Naive thymus-derived CD8-positive, alpha-beta T cell (primary cell): ENCODE measurements at places on chromosomes 2 and 18.

DNA sequence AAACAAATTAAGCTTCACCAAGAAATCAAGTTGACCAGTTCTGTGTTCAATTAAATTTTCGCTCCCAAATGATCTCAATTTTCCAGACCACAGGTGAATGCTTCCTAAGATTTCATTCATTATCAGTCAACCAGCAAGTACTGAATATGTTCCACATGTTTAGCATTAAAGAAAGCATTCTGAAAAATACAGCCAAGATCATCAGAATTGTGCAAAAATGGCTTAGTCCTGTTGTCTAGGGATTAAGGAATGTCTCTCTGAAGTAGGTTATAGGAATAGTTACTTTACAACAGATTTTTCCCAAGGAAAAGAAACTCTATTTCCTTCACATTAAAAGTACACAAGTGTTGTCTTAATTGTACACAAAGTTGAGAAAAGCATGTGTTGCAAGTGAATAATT, 69.2 kb downstream of the NRXN1 start:
- DNase-seq, result no peak

DNA sequence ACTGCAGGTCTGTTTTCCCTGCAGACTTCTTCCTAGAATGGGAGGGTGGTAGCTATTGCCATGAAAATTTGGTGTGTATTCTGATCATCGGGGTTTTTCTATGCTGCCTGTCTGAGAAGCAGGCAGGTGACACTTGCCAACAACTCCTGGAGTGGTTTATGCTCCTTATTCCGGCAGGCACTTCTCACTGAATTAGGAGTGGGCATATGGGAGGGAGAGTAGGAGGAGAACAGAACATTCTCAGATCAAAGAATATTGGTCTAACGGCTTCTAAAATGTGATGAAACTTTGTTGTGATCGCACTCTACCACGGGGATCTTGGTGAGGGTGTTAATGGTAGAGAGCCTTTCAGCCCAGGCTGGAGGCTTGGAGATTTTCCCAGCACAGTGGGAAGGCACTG, 480.8 kb downstream of the PLCL1 start:
- DNase-seq, result no peak

GRCh38 chr18:11019295-11020105, 129.9 kb downstream of the PIEZO2 start:
- DNase-seq, result no peak

- DNase-seq, result no peak
Observed at GRCh38 chr18:79517341-79517740, 121.6 kb downstream of the NFATC1 start.

DNA sequence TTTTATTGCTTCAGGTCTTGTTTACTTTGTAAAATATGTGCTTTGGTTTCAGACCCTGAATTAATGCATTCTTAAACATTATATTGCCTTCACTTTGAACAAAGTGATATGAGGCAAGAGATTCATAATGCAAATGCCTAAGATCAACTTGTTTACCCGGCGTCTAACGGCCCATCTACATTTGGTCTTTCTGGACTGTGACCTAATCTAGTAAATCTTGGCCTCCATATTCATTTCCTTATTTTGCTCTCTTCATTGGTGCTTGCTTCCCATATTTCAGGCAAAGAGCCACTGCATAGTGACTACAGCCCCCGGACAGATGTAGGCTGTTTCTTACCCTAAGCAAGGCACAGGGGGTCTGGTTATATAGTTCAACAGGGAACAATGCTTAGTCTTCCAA, 53.0 kb upstream of the SLC39A10 start:
- no peak for DNase-seq

- DNase-seq, result no peak
Observed at GRCh38 chr2:39008665-39009064, 112.2 kb downstream of the SOS1 start.

GRCh38 chr2:172311921-172312345, 115.5 kb upstream of the ITGA6 start:
- DNase-seq, result no peak

GRCh38 chr2:157509744-157510143, 65.9 kb upstream of the CYTIP start:
- no peak for DNase-seq

GRCh38 chr2:12731701-12732280, 15.1 kb downstream of the TRIB2 start:
- no peak for DNase-seq

GRCh38 chr2:103887625-103888024, 966.3 kb upstream of the POU3F3 start:
- DNase-seq, result no peak

DNA sequence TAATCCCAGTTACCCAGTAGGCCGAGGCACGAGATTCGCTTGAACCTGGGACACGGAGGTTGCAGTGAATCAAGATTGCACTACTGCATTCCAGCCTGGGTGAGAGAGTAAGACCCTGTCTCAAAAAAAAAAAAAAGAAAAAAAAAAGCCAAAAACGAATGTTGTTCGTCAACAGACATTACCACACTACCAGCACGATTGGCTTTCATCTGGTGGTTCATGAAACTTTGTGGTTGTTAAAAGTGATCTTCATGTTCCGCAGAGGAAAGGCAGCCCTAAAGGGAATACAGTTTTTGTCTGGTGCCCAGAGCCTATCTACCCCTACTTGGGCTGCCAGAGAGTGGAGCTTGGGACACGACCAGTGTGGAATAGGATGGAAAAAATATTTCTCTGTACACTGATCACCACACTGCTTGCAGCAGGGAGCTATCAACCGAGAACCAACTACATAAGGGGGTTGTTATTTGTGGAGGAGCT, 13.6 kb upstream of the CXCR4 start:
- no peak for DNase-seq

DNA sequence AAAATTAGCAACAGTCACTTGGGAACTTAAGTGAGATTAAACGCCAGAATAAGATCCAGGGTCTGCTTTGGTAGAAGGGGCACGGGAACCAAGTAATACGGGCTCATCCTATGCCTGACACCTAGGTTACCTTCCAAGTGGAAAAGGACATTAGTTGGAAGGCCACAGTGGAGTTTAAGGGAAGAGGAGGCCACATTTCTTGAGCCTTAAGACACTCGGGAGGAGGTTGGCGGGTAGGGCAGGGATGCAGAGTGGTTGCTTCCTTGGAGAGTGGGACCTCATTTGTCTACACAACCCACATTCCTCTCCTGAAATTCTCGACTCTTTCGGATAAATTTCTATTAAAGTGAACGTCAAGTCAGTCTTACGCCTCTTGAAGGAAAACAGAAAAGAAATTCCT, 510 bp upstream of the DNAH6 start:
- DNase-seq, result no peak

- no peak for DNase-seq
Observed at GRCh38 chr2:22999951-23000350, 385.0 kb upstream of the KLHL29 start.

- DNase-seq, result no peak
Observed at GRCh38 chr2:18404708-18405107, 155.7 kb downstream of the RDH14 start.

DNA sequence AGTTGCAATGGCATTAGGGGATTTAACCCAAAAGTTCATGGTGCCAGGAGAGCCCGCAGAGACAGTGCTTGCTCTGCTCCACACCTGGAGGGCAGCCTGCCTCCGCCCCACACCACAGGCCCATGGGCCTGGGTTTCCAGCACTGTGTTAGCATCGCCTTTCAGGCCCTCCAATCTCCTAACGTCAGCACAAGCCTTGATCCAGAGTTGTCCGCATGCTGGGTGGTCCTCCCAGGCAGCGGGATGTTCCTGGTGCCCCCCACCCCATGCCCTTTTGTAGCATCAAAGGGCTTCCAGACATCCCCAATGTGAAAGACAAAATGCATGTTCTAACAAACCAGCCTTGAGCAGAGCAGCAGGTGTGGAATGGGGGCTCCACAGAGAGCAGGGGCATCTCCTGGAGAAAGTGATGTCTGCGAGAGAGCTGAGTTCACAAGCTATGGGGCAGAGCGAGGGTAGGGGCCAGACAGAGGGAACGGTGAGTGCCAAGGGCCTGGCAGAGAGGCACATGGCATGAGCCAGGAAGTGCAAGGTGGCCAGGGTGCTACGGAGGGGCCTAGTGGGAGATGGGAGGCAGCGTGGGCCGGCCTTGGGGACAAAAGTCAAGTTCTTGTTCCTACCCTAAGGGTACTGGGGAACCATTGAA, 119.2 kb downstream of the CYP26B1 start:
- no peak for DNase-seq

DNA sequence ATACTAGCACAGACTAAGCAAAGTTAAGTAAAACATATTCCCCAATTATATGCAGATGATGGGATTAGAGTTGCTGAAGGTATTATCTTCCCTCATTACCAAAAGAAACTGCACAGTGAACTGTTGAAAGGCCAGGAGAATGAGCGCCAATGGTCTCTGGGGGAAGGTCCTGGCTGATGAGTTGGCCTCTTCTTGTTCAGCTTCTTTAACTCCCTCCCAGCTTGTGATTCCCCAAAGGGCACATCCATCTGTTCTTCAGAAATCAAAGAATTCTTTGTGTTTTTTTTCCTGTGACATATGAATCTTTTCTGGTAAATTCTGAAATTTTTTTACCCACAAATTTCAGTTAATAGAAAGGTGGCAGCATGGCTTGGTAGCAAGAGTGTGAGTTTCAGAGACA, 667.6 kb downstream of the CNTNAP5 start:
- DNase-seq, result no peak
